B cell (primary cell): ENCODE measurements at places on chromosomes 1 and 21. TPM values are rescaled to one million over a fixed set of nuclear protein-coding genes. Genes with fewer than 3 reads are reported as not detected.

The KCNJ15 gene
- not detected in 2 replicates for total RNA-seq

The LRRC71 gene
- total RNA-seq, result not detected in 2 replicates

GRCh38 chr1:53076165-53076564 is 14.2 kb downstream of the PODN start:
- no peaks in the 10 kb centered on the region for H3K27me3 ChIP-seq
- no peaks in the 10 kb centered on the region for H3K4me1 ChIP-seq
- no peak overlapping the region for H3K27ac ChIP-seq
- H3K4me3 ChIP-seq, result no peak overlapping the region
- no peak for DNase-seq
- H3K36me3 ChIP-seq, result no peaks in the 10 kb centered on the region

The RCSD1 gene
- 525 and 531 TPM in 2 replicates for total RNA-seq

GRCh38 chr1:22557341-22557950 is 5.8 kb upstream of the EPHA8 start:
- H3K27me3 ChIP-seq, result peaks cover under 1% of the 10 kb centered on the region
- H3K4me1 ChIP-seq, result no peaks in the 10 kb centered on the region
- H3K4me3 ChIP-seq, result no peak overlapping the region
- DNase-seq, result no peak
- H3K36me3 ChIP-seq, result no peaks in the 10 kb centered on the region

DNA sequence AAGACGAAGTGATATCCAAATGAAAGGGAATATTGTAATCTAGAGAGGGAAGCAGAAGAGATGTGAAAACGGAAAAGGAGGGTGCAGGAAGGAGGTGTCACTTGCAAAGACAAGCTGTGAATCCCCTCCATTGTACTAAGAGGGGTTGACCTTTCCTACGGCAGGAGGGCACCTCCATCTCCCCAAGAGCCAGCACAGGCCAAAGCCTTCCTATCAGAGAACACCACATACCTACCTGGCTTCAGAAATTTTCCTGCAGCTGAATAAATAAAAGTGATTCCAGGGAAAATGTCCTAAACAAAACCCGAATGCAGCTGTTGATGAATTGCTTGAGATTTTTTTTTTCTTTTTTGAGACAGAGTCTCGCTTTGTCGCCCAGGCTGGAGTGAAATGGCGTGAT is 14.3 kb downstream of the KANK4 start:
- H3K27me3 ChIP-seq, result peaks cover 6% of the 10 kb centered on the region
- no peak overlapping the region for H3K4me3 ChIP-seq
- H3K4me1 ChIP-seq, result no peaks in the 10 kb centered on the region
- no peak overlapping the region for H3K27ac ChIP-seq
- no peaks in the 10 kb centered on the region for H3K36me3 ChIP-seq
- no peak for DNase-seq

DNA sequence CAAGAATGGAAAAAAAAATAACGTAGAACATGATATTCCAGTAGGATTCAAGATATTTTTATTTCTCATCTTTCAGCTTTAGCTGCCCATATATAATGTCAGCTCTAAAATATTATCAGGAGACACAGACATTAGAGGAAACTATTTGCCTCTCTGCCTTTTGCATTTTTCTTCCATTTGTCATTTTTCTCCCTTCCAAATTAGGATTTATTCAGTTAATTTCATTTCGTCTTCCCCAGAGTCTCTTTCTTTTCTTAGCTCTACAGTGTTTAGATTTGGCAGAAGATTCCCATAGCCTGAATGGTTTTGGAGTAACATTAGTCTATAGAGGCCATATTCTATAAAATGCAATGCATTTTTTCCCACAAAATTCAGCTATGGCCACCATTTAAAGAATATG is 5.1 kb upstream of the ENAH start:
- no peak overlapping the region for H3K4me3 ChIP-seq
- H3K27me3 ChIP-seq, result no peaks in the 10 kb centered on the region
- peaks cover 29% of the 10 kb centered on the region for H3K4me1 ChIP-seq
- DNase-seq, result no peak

The LCE3E gene
- not detected in 2 replicates for total RNA-seq

DNA sequence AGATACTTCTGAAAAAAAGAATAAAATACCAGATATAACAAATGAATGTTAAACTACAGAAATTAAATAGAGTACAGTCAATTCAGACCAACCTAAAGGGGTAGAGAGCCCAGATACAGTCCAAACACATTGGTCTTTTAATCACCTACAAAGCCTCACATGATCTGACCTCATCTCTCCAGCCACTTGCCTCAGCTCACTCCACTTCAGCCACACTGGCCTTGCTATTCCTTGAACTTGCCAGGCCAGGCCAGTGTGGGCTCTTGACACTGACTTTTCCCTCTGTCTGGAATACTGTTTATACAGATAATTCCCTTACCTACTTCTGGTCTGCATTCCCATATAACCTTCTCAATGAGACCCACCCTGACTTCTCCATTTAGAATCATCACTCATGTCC is 17.0 kb upstream of the PPIE start:
- no peak overlapping the region for H3K27ac ChIP-seq
- no peaks in the 10 kb centered on the region for H3K36me3 ChIP-seq
- no peak for DNase-seq
- no peak overlapping the region for H3K4me3 ChIP-seq

- no peak for DNase-seq
- no peaks in the 10 kb centered on the region for H3K27me3 ChIP-seq
- no peak overlapping the region for H3K27ac ChIP-seq
- no peaks in the 10 kb centered on the region for H3K36me3 ChIP-seq
- no peaks in the 10 kb centered on the region for H3K4me1 ChIP-seq
- no peak overlapping the region for H3K4me3 ChIP-seq
These were observed 29.3 kb upstream of the ACTRT2 start for GRCh38 chr1:2991753-2992495.

DNA sequence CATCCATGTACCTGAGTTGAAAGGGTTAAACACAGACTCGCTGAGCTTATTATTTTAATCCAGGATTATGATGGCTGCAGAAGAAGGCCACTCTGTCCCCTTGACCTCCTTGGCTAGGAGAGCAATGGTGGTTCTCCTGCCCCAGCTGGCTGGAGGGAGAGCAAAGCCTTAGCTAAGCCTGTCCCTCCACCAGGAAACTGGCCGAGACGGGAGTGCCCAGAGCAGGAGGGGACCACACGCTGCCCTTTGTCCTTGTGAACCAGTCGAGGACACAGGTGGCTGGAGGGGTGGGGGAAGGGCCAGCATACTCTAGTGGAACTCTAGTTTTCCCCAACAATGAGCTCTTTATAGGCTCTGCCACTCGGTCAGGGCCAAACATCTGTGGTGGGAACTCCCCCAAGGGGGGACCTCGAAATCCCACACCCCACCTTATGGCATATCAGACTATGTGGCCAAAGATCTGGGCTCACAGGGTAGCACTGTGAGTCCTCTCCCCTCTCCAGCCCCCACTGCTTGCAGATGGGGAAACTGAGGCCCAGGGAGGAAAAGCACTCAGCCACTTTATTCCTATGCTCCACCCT is 12.9 kb downstream of the KIAA1614 start:
- H3K27ac ChIP-seq, result no peak overlapping the region
- H3K4me1 ChIP-seq, result no peaks in the 10 kb centered on the region
- no peaks in the 10 kb centered on the region for H3K27me3 ChIP-seq
- no peak for DNase-seq
- H3K36me3 ChIP-seq, result no peaks in the 10 kb centered on the region
- no peak overlapping the region for H3K4me3 ChIP-seq

DNA sequence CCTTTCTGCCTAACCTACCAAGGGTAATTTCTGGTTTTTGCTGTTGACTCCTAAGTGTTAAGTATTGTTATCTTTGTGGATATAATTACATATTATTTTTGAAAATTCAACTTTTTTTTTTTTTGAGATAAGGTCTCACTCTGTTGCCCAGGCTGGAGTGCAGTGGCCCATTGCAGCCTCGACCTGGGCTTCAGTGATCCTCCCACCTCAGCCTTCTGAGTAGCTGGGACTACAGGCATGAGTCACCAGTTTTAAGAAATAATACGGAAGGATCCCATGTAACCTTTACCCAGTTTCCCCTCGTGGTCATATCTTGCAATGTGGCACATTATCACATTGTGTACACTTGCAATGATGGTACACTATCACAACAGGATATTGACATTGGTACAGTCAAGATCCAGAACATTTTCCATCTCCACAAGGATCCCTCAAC is 3.1 kb downstream of the CHD1L start:
- H3K36me3 ChIP-seq, result no peaks in the 10 kb centered on the region
- H3K4me3 ChIP-seq, result no peak overlapping the region
- H3K4me1 ChIP-seq, result peaks cover 27% of the 10 kb centered on the region
- no peak for DNase-seq

The ZNF281 gene
- 23.3 and 23.5 TPM in 2 replicates for total RNA-seq

DNA sequence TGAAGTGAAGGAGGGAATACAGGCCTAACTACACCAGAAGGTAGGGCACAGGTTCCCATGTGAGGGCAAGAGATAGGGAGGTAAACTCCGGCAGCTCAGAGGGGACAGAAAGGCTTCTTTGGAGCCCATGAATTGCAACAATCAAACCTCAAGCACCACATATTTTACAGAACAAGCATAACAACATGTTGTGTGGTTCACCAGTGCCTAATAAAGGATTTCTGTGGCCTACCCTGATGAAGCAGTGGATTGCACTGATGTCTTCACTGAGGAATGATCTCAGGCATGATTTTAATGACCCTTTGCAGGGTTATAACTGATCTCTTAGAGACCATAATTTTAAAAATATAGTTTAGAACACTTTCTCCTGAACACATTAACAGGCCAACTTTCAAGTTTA is 77.4 kb downstream of the RUNX1 start:
- peaks cover 21% of the 10 kb centered on the region for H3K4me1 ChIP-seq
- no peak for DNase-seq
- H3K36me3 ChIP-seq, result peaks cover 4% of the 10 kb centered on the region
- no peak overlapping the region for H3K4me3 ChIP-seq

GRCh38 chr1:226827458-226827857 is 43.0 kb upstream of the PSEN2 start:
- H3K27ac ChIP-seq, result no peak overlapping the region
- H3K4me3 ChIP-seq, result no peak overlapping the region
- peaks cover 35% of the 10 kb centered on the region for H3K4me1 ChIP-seq
- H3K27me3 ChIP-seq, result no peaks in the 10 kb centered on the region
- H3K36me3 ChIP-seq, result no peaks in the 10 kb centered on the region

The GRIK3 gene
- total RNA-seq, result 1.3 and 1.5 TPM in 2 replicates

DNA sequence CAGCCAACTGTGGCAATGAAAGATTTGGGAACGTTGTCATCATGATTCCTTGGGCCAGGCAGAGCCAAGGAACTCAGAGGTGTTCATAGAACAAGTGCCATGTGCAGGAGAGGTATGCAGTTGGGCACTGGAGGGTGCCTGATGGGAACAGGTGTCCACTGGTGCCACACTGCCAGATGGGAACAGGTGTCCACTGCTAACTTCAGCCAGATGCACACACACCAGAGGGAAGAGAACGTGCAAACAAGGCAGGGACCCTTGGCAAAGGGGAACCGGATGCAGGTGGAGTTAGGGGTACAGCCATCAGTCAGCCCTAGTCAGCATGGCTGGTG is 13.5 kb downstream of the OLFML2B start:
- H3K4me3 ChIP-seq, result no peak overlapping the region
- H3K27me3 ChIP-seq, result no peaks in the 10 kb centered on the region
- no peak overlapping the region for H3K27ac ChIP-seq
